ENCODE measurements at places on chromosomes 2 and 18.

DNA sequence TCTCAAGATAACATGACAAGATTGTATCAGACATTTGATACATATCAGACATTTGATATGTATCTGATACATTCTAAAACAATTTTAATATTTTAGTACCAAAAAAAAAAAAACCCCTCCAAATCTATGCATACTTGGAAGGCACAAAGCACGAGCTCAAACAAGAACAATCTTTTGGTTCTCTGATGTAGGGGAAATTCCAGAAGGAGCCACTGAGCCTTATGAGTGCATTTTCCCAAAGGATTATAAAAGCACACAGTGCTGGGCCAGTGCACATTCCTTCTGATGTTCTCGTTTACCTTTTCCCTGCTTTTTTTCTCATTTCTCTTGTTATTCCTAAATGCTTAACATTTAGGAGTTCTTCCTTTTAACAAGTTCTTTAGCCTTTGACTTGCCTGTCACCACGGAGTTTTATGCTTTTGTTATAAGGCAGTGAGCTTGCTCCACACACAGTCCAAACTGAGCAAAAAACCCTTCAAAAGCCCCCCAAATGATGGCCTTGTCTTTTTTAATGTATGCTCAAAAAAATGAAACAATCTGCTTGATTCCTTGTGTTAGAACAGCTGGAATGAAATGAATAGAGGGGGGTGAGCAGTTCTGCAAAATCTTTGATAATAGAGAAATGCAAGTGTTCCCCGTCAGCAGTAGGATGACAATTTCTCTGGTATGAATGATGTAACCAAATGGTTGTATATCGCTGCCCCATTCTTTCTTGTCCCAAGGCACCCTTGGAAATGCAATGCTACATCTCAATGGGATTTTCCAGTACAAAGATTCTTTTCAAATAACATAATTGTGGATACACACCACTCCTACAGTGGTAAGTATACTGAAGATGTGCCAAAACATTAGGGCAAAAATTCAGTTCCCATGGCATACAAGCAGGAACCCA lies 597.2 kb upstream of the ZEB2 start:
- no peak for DNase-seq

DNA sequence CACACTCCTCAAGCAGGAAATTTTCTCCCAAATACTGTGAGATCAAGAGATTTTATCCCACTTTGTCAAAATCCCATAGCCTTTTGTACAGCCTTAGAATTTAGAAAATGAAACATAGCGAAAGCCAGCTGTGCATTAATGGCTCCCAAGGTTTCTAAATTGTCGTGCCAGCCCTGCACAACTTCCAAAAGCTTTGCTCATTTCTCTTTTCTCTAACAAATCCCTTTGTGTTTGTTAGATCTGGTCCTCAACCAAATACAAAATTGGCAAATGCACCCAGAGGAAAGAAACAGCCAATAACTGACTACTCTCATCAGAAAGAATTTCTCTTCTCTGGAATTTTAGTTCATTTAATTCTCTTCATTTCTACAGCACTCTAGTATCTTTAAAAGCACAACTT lies 361.1 kb downstream of the INSIG2 start:
- peak; percentile 42 for DNase-seq

DNA sequence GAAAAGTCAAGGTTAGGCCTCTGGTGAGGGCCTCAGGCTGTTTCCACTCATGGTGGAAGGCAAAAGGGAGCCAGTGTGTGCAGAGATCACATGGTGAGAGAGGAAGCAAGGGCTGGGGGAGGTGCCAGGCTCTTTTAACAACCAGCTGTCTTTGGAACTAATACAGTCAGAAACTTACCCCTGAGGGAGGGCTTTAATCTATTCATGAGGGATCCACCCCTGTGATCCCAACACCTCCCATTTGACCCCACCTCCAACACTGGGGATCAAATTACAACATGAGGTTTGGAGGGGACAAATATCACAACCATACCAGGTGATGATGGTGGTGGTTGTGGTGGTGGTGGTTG lies 10.9 kb downstream of the POLI start:
- no peak for DNase-seq

DNA sequence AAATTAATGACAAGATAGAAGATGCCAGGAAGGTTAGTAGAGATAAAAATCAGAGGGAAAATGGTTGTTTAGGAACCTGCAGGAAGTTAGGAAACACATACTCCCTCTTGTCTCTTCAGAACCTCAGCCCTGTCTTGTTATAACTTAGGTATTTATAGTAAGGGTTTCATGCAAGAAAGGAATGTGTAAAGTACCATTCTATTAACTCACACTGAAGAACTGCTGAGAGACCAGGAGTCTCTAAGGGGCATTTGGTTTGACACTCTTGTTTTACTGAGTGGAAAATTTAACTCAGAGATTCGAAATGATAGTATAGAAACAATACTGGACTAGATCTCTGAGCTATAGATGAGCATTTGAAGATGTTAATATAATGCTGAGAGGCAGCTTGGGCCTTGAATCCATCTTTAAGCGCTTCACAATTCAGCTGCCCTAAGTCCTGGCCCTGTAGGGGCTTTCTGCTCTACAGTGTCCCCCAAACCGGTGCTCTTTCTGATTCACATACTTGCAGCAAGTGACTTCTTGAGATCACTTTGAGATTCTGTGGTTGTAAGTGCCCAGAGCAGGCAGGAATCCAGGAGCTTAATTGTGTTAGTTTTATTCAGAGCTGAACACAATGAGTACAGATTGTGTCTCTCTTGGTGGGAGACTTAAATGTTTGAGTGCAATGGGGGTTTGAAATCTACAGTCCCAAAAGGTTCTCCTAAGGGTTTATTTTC lies 235.0 kb upstream of the RGPD4 start:
- no peak for DNase-seq

DNA sequence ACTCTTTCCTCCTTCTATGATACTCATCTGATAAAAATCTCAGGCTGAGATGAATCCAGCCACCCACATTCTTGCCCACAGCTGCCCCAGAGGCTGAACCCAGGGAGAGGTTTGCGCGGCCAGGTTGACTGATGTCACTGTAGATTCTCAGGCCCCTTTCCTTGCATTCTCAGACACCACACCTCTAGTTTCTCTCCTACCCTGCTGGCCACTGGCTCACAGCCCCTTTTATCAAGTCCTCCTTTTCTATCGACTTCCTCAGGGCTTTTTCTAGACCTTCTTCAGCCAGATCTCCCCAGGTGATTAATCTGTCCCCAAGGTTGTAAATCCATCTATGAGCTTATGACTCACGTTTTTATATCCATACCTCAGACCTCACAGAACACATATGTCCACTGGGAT lies 99.8 kb downstream of the TACR1 start:
- no peak for DNase-seq

- DNase-seq: no peak
Measured at GRCh38 chr2:12120281-12121150, 374.1 kb downstream of the LPIN1 start.

GRCh38 chr2:236170590-236171165 lies 2.5 kb upstream of the GBX2 start:
- DNase-seq: no peak

DNA sequence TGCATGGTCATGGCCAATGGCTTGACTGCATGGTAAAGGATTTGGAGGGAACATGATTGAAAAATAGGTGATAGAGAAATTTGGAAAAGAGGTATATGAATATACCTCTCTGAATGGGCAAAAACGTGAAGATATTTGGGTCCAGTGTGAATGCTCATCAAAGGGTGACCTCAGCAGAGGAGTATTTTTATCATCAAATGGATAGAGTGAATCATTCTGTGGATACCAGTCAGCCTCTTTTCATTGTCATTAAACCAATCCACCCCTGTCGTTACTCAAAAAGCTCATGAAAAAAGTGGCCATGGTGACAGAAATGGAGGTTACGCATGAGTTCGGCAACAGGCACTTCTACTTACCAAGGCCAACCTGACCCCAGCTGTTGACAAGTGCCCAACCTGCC lies 1074.7 kb downstream of the TSN start:
- DNase-seq: no peak

DNA sequence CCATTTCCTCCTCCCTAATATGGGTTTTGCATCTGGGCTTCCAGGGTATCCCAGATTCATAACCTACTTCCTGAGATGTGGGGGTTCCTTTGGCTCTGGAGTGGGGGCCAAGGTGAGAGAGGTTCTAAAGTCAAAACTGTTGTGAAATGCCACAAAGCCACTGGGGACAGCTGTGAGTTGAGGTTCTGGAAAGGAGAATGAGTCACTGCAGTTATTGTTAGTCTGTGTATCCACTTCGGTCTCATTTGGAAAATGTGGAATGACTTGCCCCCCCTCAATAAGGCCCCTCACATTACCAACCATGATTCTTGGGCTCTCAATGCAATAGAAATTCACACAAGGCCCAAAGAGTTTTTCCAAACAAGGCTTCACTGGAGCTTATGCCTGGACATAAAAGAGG lies 51.1 kb upstream of the LGALSL start:
- no peak for DNase-seq

- no peak for DNase-seq
Measured at GRCh38 chr2:41899189-41899588, 148.6 kb upstream of the PKDCC start.

DNA sequence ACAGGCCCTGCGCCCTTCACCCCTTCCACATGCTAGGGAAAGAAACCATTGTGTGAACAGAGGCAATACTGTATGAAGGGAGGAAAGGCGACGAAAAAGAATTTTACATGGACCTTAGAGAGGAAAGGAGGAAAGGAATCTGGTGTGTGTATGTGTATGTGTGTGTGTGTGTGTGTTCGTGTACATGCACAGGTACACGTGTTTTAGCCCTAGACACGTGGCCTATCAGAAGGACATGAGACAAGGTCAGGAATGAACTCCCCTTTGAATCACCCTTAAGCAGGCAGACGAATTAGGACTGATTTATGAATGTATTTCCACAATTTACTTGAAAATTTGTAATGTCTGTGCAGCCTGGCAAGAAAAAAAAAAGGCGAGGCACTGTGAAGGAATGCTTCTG lies 276.0 kb downstream of the ZNF516 start:
- no peak for DNase-seq
